Caki2 (cell line): ENCODE measurements at places on chromosomes 11 and 22. TPM values are rescaled to one million over a fixed set of nuclear protein-coding genes. Genes with fewer than 3 reads are reported as not detected.

The NXPE2 gene
- total RNA-seq, result not detected in 2 replicates

GRCh38 chr11:12179019-12179418 lies 68.6 kb downstream of the MICAL2 start:
- DNase-seq, result peak; percentile 39

- DNase-seq, result no peak
Measured at GRCh38 chr22:31087744-31088215, 6.7 kb downstream of the SMTN start.

- no peak for DNase-seq
Measured at GRCh38 chr11:34924714-34925113, 8.3 kb downstream of the PDHX start.

GRCh38 chr11:1049911-1050580 lies 13.5 kb upstream of the MUC6 start:
- DNase-seq, result no peak

GRCh38 chr11:44338026-44338425 lies 28.1 kb upstream of the ALX4 start:
- DNase-seq, result no peak

DNA sequence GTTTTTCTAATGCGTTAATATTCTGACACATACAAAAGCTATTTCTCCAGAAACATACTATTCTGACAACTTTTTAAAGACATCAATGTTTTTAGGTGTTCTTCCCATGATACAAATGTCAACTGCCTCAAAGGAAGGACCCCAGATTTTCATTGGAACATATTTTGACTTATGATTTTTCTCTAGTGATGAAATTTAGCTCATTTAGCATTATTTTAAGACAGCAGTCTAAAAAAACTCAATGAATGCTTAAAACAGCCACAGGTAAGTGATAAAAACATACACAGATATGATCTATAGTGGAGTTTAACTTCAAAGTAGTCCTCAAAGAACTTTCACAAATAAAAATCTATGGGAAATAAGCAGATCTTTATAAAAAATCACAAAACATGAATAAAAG lies 24.9 kb downstream of the XKR3 start:
- no peak for DNase-seq
